Midbrain (tissue), 1 donor: ENCODE measurements at places on chromosomes 12 and 14.

GRCh38 chr14:84234281-84234680 is 1295.7 kb upstream of the FLRT2 start:
- DNase-seq = no peak

GRCh38 chr12:49038291-49038955 is 19.8 kb upstream of the PRKAG1 start:
- no peak for DNase-seq

DNA sequence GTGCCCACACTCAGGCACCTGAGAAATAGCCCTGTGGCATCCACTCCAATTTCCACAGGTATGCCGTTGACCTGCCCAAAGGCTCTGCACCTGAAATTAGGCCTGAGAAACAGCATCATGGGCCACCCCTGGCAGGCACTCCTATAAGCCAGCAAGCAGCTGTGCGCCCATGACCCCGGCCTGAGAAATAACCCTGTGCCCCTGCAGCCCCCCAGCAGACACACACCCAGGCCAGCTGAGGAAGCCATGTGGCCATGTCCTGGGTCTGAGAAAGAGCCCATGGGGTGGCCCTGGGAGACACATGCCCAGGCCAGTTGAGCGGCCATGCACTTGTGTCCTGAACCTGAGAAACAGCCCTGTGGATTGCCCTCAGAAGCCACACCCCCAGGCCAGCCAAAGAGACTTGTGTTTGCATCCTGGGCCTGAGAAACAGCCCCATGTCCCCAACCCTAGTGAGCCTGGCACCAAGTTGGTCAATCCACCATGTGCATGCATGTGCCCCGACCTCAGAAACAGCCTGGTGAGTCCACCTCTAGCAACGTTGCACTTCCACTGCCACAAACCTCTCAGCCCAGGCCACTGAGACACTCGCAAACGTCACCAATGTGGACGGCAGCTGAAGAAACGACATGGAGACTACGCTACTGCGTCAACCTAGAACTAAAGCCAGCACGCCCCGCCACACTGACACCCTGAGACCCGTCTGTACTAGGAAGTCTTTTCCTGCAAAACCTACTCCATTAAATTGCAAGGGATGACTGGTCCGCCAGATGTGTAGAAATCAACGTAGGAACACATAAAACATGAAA is 411.9 kb downstream of the TMEM121 start:
- no peak for DNase-seq

DNA sequence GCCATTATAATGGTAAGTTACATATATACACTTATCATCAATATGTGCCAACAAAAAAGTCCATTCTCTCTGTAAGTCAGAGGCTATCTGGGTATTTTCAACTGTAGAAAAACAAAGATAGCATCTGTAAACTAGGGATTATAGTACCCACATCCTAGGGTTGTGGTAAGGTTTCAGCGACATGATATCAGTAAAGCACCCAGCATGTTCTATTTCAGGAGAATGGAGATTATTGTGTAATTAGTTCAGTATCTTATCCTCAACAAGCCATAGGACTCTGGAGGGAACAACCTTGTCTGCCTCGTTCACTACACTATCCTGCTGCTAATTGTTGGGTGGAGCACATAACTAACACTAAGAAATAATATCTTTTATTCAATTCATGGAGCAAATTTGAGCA is 19.7 kb upstream of the CKAP4 start:
- no peak for DNase-seq

DNA sequence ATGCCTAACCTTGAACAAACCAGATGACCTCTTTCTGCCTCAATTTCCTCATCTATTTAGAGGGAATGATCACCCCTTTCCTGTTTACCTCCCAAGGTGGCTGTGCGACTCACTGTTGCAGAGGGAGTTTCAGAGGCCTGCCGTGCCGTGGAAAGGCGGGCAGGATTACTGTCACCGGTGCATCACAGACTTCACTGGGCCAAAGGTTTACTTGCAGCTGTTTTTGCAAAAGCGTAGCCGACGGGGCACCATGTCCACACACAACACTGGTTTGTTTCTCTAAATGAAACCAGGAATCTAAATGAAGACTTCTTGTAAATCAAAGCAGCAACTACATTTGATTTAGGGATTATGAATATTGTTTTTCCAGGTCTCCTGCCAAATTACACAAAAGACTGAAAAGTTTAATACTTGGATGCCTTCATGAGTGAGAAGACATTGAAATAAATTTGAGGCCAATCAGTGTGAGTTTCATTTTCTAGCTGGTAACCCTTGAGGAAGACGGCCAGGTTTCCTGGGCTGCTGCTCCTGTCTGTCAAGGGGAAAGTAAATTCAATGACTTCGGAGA is 696.1 kb upstream of the TMEM132C start:
- no peak for DNase-seq

- peak; percentile 65 for DNase-seq
Observed at GRCh38 chr12:102955926-102956737, 1.3 kb upstream of the ASCL1 start.

GRCh38 chr14:60512973-60513571 is 4.1 kb downstream of the SIX6 start:
- DNase-seq = no peak

DNA sequence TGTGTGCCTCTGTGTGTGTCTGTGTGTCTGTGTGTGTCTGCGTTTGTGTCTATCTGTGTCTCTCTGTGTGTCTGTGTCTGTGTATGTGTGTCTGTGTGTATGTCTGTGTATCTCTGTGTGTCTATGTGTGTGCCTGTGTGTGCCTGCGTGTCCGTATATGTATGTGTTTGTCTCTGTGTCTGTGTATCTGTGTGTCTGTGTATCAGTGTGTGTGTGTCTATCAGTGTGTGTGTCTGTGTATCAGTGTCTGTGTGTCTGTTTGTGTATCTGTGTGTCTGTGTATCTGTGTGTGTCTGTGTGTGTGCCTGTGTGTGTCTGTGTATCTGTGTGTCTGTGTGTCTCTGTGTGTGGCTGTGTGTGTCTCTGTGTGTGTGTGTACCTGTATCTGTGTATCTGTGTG is 23.1 kb upstream of the BCL2L14 start:
- no peak for DNase-seq

DNA sequence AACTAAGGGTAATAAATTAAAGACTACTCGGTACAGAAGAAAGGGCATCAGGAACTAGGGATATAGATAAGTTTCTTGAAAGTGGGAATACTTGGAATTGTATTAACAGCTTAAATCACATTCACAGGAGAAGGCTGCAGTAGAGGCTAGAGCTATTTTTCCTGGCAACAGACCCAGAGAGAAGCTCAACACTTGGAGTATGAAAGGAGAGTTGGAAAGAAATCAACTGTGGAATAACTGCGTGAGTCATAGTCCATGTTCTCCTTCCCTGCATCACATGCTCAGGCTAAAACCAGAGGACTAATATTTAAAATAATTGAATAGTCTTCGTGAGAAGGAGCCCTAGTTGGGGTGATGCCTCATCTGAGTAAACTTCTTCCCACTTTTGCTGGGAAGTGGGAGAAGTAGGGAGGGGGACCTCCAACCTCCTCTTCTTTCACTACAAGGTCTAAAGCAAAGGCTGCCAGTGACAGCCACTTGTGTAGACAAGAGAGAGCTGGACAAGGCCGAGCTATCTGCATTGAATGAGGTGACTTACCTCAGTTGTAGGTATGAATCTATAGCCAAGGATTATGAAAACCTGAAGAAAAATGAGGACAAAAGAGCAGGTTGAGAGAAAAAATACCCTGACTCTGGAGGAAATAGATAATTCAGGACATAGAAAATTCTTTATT is 32.7 kb downstream of the DYRK2 start:
- no peak for DNase-seq

- no peak for DNase-seq
Observed at GRCh38 chr14:63901434-63902085, 48.8 kb downstream of the SYNE2 start.

DNA sequence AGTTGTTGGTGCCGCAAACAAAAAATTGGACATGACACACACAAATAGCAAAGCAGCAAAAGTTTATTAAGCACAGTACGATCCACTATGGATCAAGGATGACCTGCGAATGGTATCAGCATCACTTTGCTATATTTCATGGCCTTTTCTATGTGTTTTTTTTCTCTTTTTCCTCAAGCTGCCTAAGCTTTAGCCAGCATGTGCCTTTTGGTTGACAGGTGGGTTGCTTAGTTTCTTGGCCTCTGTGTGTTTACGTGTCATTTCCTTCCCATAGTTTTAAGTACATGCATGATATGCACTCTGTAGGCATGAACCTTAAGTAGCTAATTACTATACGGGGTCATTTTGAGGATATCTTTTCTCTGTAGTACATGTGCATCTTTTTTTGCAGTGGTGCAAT is 9.8 kb downstream of the CD4 start:
- no peak for DNase-seq
